ENCODE measurements at places on chromosomes 1 and 21. TPM values are rescaled to one million over a fixed set of nuclear protein-coding genes. Genes with fewer than 3 reads are reported as not detected.
A peak's percentile ranks its signal among the peaks of the same experiment; 100 is the strongest.

- DNase-seq = no peak
Measured at GRCh38 chr1:41913014-41913413, 5.7 kb downstream of the HIVEP3 start.

GRCh38 chr1:109740615-109741373, at the start of gene GSTM3:
Gene GSTM3 (minus strand): TSS chr1:109741038. CDS start chr1:109740287, 751 bp downstream.
- DNase-seq = no peak

Gene TSTD1
- 91.3 TPM for total RNA-seq

Gene CELA3A
- total RNA-seq = not detected

DNA sequence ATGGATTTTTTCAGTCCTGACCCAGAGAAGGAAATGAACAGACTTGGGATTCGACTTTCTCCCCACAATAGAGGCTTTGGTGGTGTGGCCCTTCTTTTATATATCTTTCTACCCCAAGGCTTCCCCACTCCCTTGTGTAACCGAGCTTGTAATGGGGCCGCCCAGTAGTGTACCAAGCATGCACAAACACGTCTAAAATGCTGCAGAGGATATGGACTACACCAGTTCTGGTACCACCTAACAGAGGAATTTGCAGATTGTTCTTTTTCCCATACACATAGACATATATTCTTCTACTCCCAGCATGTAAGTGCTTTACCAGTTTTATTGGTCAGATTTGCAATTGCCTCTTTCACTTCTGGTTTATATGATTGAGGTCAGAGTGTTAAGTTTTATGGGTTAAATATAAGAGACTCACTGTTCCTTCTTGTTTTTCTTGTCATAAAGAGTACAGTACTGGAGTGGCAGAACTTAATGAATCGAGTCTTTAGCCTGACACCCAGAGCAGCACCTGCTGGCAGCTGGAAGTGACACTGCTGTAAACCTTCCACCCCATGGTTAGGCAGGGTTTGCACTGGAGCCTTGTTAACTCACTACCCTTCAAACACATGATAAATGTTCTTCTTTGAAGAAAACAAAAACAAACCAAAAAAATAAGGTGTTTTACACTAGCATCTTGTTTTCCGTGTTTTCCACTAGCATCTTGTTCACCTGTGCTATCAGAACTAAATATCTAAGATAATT, 198.6 kb downstream of the PTPRC start:
- DNase-seq = no peak

DNA sequence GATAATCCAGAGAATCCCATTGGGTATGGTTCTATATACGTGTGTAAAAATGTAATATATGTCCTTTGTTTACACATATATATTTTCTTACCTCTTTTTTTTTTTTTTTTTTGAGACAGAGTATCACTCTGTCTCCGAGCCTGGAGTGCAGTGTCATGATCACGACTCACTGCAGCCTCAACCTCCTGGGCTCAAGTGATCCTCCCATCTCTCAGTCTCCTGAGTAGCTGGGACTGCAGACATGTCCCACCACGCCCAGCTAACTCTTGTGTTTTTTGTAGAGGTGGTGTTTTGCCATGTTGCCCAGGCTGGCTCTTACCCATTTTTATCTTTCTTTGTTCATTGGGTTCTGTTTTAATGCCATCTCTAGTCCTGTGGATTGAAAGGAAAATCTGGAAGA, 59.5 kb downstream of the ZBTB17 start:
- DNase-seq = no peak

DNA sequence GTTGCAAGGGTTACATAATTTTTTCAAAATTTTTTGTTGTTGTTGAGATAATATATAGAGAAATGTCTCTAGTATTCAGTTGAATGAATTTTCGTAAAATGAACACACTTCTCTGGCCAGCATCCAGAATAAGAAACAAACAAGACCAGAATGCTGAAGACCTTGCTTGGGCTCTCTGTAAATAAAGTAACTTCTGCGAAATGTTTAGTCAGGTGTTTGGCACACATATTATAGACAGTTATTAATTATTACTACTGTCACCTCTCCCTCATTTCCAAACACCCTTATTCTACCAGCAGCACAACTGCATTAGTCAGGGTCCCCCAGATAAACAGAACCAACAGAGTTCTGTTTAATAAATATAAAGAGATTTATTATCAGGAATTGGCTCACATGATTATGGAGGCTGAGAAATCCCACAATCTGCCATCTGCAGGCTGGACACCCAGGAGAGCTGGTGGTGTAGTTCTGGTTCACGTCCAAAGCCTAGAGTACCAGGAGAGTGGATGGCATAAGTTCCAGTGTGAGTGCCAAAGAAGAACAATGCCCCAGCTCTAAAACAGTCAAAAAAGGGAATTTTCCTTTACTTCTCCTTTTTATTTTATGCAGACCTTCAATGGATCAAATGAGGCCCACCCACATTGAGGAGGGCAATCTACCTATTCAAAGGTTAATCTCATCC, 44.1 kb upstream of the KCND3 start:
- no peak for DNase-seq

- DNase-seq = no peak
Measured at GRCh38 chr1:201631037-201631436, 92.1 kb downstream of the NAV1 start.

Gene F5
- not detected for total RNA-seq

- no peak for DNase-seq
Measured at GRCh38 chr1:2968471-2968881, 52.8 kb upstream of the ACTRT2 start.

Gene FCRL6
- not detected for total RNA-seq

- no peak for DNase-seq
Measured at GRCh38 chr1:59592924-59593323, 221.8 kb upstream of the HOOK1 start.

Gene GUCA2B
- total RNA-seq = not detected

DNA sequence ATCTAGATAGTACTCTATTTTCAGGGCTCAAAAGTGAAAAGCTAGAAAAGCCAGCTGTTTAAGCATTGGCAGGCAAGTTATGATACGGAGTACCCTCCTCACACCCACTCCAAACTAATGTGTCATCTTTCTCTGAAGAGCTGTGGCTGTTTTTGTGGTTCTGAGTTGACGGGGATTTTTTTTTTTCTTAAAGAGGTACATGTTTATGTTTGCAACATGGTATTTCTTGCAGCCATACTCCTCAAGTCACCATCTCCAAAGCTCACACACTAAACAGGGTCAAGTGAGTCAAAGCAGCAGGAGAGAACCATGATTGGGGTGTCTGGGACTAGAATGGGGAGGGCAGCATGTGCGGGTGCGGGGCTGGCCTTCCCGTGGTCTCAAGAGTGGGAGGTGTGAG, 347.2 kb downstream of the DISC1 start:
- DNase-seq = no peak

Gene RGS4
- total RNA-seq = 1.0 TPM

DNA sequence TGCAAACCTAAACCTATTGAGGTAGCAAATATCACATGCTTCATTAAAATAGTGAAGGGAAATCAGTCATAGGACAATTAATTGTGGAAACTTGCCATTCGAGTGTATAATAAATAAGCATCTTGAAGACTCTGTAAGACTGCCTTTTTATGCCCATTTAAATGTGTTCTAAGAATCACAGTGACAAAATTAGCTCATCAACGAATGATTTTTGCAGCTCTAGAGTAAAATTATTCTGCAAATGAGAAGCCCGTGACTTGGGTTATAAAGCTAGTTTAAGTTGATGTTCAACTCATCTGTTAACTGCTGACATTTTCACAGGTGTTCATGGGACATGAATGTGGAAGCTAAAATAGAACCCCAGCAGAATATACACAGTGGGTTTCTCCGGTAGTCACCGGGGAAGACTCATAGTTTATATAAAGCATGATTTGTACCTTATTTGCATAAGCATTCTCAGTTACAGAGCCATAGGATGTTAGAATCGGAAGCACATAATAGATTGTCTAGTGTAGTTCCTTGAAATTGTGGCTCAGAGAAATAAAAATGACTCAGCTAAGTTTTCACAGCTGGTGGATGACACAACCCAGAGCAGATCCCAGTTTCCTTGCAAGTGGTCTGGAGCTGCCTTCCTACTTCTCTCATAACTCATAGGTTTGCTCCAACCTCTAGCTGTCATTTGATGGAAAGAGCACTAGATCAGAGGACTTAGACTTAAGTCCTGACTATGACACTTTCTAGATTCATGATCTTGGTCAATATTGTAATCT, 107.3 kb downstream of the UCHL5 start:
- no peak for DNase-seq

Gene CD160
- 0.35 TPM for total RNA-seq

DNA sequence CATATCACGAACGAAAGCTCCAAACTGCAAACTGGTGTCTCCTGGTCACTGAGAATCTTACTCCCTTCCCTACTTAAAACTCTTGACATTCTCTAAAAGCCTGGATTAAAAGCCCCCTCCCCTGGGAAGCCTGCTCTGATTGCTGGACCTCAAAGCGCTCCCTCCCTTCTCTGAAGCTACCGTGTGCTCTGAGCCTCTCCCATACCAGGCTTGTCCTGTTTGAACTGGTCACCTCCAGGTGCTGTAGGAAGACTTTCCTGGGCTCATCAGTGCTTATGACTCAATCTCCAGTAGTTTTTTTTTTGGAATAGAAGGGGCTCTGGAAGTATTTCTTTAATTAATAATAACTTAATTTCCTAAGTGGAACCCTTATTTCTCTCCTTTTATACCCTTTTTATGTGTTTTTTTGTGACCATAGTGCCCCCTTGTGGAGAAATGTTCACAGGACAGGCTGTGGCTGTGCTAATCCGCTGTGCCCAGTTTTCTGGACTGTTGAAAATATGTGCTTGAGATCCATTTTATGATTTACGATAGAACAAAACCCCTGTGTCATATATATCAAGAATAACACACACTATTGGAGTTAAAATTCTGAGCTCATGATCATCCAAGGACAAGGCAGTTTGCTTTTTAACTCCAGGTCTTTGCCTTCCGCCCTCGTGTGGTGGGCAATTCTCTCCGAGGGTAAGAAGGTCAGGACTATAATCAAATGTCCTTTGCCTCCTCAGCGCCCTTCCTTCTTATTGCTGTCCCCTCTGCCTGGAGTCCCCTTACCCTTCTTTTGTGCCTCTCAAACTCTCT, 16.9 kb downstream of the MTARC1 start:
- peak; percentile 61 for DNase-seq

DNA sequence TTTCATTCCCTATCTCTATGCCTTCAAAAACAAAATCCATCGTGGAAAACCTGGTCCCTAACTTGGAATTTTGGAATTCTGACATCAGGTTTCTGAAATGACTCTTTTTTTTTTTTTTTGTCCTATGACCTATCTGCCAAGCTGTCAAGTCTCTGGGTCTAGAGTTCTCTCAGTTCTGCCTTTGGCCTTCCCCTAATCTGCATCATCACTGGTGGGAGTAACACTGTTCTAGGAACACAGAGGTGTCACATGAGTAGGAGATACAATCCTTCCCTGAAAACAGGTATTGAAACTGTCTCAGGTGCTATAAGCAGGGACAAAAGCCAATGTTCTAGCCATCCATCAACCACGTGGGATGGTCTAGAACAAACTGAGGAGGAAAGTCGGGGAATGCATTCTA, 142.0 kb upstream of the ATP1B1 start:
- DNase-seq = no peak

DNA sequence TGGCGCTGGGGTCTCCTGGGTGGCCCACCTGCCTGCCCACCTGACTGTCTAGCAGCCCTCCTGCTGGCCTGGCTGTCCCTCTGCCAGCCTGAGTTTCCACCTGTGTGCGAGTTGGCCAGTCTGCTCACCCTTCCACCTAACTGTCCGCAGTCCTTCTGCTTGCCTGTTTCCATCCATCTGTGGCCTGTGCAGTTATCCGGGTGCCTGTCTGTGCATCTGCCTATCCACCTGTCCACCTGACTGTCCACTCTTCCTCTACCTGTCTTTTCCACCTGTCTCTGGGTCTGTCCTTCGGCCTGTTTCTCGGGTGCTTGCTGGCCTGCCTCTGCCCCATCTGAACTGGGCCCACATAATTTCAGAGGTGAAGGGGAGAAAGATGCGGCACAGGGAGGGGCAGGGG, 1.9 kb downstream of the KCNQ4 start:
- DNase-seq = peak; percentile 32

GRCh38 chr1:232149287-232150201, 480.4 kb downstream of the SIPA1L2 start:
- no peak for DNase-seq

- DNase-seq = no peak
Measured at GRCh38 chr1:76160225-76160624, 85.7 kb downstream of the ST6GALNAC3 start.

Gene SPRR1A
- total RNA-seq = not detected

Gene ELAVL4
- 1.7 TPM for total RNA-seq

DNA sequence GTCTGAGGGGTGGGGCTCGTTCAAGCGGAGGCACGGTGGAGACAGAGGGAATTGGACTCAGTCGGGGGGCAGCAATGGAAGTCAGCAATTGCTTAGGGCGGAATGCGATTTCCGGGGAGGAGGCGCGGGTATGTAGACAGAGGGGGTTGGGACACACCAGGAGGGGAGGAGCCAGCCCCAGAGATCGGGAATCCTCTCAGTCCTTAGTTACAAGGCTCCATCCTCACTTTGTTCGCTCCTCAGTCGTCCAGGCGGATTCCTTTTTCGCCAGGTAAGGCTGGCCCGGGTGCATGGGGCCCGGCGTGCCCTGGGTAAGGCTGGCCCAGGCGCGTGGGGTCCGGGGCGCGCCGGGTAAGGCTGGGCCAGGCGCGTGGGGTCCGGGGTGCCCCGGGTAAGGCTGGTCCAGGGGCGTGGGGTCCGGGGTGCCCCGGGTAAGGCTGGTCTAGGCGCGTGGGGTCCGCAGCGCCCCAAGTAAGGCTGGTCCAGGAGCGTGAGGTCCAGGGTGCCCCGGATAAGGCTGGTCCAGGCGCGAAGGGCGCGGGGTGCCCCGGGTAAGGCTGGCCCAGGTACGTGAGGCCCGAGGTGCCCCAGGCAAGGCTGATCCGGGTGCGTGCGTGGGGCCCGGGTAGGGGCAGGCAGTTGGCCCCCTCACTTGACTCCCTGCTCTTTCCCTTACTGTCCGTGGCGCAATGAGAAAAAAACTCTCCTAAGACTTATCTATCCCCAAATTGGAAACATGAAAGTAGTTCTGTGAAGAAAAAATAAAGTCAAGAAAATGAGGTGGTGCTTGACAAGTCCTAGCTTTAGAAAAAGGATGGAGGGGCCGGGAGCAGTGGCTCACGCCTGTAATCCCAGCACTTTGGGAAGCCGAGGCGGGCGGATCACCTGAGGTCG, at the start of gene L1TD1:
Gene L1TD1 (plus strand): TSS at position 199 of the 894 bp plus-strand sequence. CDS start 11,780 bp downstream, outside the sequence.
- DNase-seq = peak; percentile 96

Gene KRTAP7-1
- total RNA-seq = not detected

Gene C2CD2
- total RNA-seq = 12.5 TPM

GRCh38 chr1:21129407-21129806, 47.3 kb downstream of the EIF4G3 start:
- no peak for DNase-seq

DNA sequence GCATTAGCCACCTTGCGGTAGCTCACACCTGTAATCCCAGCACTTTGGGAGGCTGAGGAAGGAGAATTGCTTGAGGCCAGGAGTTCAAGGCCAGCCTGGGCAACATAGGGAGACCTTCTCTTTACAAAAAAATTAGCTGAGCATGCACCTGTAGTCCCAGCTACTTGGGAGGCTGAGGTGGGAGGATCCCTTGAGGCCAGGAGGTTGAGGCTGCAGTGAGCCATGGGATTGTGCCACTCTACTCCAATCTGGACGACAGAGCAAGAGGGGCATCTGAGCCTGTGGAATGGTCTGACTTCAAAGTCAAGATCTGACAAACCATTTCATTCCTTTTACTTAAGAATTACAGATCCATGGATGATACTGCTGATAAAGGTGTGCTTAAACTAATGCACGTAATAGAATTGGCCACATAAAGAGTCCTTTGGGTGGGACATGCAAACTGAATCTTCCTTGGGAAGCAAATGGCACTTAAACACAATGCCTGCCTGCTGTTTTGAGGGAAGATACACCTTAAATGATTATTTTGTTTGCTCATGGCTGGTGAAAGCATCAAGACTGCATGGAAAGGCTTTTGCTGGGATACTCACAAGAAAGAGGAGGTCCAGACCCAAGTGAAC, 2.5 kb upstream of the TMEM201 start:
- no peak for DNase-seq

Measured in H7 (cell line).